ENCODE measurements at places on chromosomes 5 and 9.
A peak's percentile ranks its signal among the peaks of the same experiment; 100 is the strongest.

DNA sequence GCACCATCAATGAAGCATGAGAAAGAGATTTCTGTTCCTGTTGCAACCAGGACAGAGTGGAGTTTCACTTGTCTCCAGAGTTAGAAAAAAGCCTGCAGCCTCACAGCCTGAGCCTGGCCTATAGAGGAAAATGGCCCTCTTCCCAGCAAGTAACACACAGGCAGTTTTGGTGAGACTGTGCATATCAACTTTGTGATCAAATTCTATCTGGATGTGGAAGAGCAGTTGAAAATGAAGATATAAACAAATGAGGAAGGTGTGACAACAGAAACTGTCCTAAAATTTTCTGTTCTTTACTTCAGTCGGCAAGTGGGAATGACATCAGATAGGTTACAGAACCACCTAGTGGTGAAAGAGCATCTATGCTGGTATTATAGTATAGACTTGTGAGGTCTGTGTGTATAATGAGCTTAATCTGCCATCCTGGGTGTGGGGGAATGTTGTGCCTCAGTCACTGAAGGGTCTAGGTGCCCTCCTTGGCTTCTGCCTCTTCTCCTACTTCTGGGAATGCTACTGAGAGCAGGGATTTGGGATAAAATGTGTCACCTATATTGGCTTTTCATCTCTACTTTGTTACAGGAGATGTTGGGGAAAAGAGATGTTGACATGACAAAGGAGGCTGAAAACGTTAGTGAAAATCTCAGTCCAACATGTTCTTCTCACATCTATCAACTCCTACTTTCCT, 28.2 kb downstream of the YIPF5 start:
- no peak for DNase-seq

- peak; percentile 89 for DNase-seq
Measured at GRCh38 chr9:83708515-83709158, 879 bp upstream of the UBQLN1 start.

- no peak for DNase-seq
Measured at GRCh38 chr5:121550989-121551388, 300.7 kb upstream of the FTMT start.

- DNase-seq: no peak
Measured at GRCh38 chr5:59035681-59036080, 452.8 kb downstream of the RAB3C start.

All from adrenal gland (tissue), 19 donors.